ENCODE measurements at places on chromosomes 2 and 18. TPM values are rescaled to one million over a fixed set of nuclear protein-coding genes. Genes with fewer than 3 reads are reported as not detected.

GRCh38 chr18:59985289-59985688 lies 85.5 kb downstream of the PMAIP1 start:
- peaks cover 2% of the 10 kb centered on the region for H3K27me3 ChIP-seq
- no peaks in the 10 kb centered on the region for H3K36me3 ChIP-seq
- no peak for DNase-seq
- H3K4me1 ChIP-seq: peaks cover 5% of the 10 kb centered on the region

DNA sequence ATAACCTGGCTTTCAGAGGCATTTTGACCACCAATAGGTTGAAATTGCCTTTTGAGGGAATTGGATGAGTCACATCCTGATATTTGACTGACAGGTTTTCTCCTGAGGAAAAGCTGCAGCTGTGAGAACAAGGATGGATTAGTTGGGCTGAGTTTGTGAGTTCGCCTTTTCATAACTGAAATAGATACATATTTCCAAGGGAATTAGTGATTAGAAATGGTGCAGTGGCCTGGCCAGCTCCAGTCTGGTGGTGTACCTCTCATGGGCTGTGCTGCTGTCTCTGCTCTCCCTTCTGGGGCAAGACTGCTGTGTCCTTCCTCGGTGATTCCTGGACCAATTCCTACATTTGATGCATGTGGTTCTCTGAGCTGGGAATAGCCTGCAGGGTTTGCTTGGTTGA lies 341.3 kb downstream of the TSN start:
- DNase-seq: no peak
- H3K27ac ChIP-seq: no peak overlapping the region
- H3K36me3 ChIP-seq: no peaks in the 10 kb centered on the region
- no peaks in the 10 kb centered on the region for H3K4me1 ChIP-seq
- H3K27me3 ChIP-seq: peaks cover 4% of the 10 kb centered on the region
- no peak overlapping the region for H3K4me3 ChIP-seq

DNA sequence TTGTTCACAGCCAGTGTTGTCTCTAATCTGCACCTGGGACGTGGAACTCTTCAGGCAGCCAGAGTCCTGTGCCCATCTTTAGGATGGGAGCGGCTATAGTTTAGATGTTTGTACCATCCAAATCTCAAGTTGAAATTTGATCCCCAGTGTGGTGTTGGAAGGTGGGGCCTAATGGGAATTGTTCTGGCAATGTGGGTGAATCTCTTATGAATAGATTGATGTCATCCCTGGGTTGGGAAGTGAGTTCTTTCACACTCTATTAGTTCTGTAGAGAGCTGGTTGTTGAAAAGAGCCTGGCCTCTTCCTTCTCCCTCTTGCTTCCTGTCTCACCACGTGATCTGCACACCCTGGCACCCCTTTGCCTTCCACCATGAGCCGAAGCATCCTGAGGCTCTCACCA lies 300.9 kb downstream of the TXNL1 start:
- H3K4me1 ChIP-seq: peaks cover 4% of the 10 kb centered on the region
- H3K4me3 ChIP-seq: no peak overlapping the region
- H3K27me3 ChIP-seq: peaks cover 5% of the 10 kb centered on the region
- no peak for DNase-seq

Gene MOGAT1
- 0.45 TPM for total RNA-seq

GRCh38 chr2:39065616-39066015 lies 55.2 kb downstream of the SOS1 start:
- no peaks in the 10 kb centered on the region for H3K4me1 ChIP-seq
- H3K27me3 ChIP-seq: no peaks in the 10 kb centered on the region
- H3K27ac ChIP-seq: no peak overlapping the region
- H3K36me3 ChIP-seq: peaks cover 7% of the 10 kb centered on the region
- DNase-seq: no peak
